Right cardiac atrium (tissue), 5 donors: ENCODE measurements at places on chromosomes 1 and 21. TPM values are rescaled to one million over a fixed set of nuclear protein-coding genes. Genes with fewer than 3 reads are reported as not detected.

- peak; percentile 9 for DNase-seq
Observed at GRCh38 chr1:241646201-241646600, 5.9 kb upstream of the WDR64 start.

GRCh38 chr1:158933621-158934020 lies 2.3 kb downstream of the PYHIN1 start:
- DNase-seq: no peak

DNA sequence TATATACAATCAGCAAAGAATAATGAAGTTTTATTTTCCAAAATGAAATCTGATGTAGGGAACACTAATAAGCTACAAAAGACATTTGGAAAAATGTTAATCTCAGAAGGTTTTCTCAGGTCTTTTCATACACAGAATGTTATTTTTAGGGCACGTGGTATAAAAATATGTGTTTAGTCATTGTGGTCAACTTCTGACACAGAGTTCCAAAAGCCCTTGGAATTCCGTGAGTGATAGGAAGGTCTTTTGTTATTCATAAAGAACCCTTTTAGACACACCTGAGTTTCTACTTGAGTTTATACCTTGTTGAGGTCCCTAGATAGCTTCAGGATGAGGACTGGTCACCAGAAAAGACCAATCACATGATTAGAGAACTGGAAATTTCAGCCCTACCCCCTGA lies 277.6 kb upstream of the NCAM2 start:
- no peak for DNase-seq

DNA sequence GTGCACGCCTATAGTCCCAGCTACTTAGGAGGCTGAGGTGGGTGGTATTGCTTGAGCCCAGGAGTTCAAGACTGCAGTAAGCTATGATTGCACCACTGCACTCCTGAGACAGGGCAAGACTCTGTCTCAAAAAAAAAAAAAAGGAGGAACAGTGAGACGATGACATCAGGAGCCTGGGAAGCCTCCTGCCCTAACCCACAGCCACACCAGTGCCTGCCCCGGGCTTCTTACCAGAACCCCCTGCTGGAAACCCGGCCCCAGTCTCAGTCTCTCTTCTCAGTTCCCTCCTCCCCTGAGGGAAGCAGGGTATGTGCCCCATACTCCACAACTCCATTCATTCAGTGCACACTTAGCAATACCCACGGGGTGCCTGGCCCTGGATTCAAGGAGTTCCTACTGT lies 9.1 kb downstream of the COL8A2 start:
- no peak for DNase-seq

- no peak for DNase-seq
Observed at GRCh38 chr1:9410737-9411297, 118.1 kb downstream of the SPSB1 start.

DNA sequence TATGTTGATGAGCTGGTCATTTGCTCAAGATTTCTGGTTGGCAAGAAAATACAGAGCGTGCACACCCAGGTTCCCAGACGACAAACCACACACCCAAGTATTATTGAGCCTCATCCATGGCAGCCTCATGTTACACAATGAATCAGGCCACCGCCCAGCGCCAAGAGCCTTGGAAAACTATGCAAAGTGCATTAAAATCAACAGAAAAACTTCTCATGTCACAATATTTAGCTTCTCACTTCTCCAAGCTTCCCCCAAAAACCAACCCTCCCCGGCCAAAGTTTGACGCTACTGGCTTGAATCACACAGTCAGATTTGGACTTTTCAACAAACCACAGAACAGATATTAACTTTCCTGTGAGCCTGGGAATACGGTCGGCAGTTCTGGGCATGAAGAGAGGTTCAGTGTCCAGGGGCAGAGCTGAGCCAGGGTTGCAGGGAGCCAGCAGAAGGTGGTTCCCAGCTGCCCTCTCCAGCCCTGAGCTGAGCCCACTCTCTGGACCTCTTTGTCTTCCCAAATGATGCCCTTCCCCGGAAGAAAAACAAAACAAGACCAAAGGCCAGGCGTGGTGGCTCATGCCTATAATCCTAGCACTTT lies 71.1 kb downstream of the SETD4 start:
- DNase-seq: peak; percentile 69

- DNase-seq: peak; percentile 84
Observed at GRCh38 chr1:154325583-154326545, 539 bp downstream of the ATP8B2 start.

DNA sequence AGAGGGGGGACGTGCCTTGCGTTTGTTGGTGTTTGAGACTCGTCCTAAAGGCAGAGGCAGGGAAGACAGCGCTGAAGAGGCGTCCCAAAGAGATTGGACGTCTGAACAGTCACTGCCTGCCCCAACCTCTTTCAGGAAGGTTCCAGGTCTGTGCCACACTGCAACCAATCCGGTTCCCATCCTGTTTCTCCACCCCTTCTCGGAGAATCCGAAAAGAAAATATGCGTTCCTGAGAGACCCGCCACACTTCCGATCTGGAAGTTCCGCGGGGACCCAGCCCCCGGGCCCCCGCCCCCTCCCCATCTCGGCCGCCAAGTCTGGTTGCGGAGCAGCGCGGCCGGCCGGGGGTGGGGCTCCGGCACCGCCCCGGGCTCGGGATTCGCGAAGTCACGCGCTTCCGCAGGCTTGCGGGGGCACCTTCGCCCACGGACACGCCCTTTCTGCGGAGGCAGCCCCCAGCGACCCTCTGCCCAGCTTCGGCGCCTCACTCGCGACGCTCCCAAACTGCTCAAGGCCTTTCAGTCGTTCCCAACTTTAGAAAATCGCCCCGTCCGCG lies 124.5 kb upstream of the DPYD start:
- peak; percentile 19 for DNase-seq

GRCh38 chr21:31459457-31459856 lies 115.4 kb upstream of the TIAM1 start:
- no peak for DNase-seq

Gene TGFB2
- total RNA-seq: 4.5 TPM

Gene ASPM
- total RNA-seq: 0.91 TPM

Gene NCMAP
- 0.71 TPM for total RNA-seq
